Fibroblast of gingiva (primary cell): ENCODE measurements at places on chromosomes 6 and 20.
A peak's percentile ranks its signal among the peaks of the same experiment; 100 is the strongest.

- no peak for DNase-seq
Measured at GRCh38 chr20:19506021-19506420, 252.0 kb upstream of the RIN2 start.

DNA sequence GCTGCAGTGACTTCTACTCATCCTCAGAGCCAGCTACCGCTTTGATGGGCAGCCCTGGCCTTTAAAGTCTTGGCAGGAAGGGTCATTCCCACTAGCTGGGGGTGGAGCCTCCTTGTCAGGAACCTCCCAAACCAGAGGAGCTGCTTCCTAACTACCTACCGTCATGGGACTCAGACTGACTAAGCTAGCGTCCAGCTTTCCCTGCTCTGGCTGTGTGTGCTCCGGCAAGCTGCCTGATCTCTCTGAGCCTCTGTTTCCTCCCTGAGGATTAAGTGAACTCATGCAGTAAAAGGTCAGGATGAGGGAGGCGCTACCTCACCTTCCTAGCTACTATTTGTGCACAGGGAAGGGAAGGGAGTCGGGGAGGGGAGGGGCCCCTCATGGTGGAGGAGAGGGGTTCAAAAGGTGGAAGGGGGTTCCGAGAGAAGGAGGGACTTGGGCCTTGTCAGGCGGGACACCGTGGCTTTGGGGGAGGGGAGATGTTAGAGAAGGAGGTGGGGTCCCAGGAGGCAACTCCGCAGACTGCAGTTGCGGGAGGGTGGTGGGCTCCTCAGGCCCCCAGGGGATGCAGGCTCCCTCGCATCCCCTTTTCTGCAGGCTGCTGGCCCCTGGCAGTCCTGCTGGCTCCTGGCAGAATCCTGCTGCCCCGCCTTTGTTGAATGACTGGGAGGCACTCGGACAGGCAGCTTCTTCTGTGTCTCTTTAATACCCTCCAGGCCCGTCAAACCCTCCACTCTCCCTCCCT, 9.8 kb downstream of the DUSP15 start:
- peak; percentile 11 for DNase-seq

DNA sequence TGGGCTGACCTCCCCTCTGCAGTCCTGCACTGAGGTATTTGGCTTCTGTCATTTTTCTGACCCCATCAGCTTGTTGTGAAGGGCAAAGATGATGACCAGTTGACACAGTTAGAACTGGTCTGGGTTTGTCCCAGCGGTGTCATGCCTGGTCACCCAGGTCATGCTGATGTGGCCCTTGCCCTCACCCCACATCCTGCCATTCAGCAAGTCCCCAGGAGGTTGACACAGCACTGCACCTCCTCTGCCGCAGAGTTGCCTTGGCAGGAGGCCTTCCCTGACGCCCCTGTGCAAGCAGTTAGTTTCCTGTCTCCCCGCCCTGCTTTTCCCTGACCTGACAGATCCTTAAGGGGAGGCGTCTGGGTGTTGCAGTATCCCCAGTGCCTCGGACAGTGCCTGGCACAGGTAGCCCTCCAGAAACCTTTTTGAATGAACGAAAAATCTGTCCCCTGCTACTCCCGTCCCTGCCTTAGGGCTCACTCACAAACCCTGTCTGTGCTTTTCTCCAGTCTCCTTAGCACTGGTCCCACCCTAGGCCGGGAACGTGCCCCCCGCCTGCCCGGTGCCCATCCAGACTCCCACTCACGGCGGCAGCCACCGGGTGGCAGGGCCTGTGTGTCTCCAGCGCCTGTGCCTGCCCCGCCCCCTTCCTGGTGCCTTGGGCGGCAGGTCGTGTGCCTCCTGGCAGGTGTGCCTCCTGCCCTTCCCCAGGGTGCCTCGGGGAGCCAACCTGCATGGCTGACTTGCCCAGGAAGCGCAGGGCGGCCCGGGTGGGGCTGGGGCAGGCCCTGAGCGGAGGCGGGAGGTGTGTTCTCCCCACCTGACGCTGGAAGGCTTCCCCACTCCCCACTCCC, 146.3 kb upstream of the RNF24 start:
- DNase-seq: no peak

GRCh38 chr6:122129313-122130025, 270.0 kb upstream of the HSF2 start:
- no peak for DNase-seq

- DNase-seq: no peak
Measured at GRCh38 chr6:170229851-170230519, 60.9 kb downstream of the DLL1 start.

DNA sequence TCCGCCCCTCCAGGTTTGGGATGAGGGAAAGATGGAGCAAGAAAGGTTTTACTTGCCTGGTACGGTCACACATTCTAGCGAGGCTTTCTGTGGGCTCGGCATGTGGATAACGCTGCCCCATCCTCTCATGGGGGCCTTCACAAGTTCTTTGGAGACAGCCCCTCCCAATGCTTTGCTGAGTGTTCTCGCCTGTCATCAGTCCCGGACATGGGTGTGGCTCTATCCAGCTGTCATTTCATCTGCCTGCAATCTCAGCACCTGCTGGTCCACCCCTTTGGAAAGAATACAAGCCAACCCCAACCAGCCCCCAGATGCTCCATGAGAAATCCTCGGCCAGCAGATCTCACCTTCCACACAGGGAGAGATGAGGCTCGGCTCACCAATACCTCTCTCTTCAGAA, 30.3 kb upstream of the MDGA1 start:
- no peak for DNase-seq

DNA sequence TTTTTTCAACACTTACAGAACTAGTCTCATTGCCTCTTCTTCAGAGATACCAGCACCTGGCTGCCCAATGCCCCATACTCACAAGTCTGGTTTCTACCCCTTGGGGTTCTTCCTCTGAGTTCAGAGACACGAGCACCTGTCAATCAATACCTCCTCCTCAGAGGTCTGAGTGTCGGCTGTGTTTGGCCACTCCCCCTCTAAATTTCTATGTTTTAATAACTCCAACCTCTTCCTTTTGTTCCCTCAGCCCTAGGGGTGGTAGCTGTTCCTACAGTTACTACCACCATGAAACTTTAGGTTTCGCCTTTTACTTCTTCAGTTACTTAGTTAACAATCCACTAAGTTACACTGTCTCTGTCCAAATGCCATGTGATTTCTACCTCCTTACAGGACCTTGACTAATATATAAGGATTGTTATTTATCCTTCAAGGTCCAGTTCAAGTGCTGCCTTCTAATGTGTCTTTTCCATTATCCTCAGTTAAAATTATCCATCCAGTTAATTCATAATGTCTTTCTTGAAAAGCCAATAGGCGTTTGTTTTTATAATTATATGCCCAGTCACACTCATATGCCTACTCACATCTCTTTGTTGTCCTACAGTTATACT, 14.6 kb upstream of the PHF20 start:
- DNase-seq: no peak

GRCh38 chr20:38883081-38883980, 42.9 kb upstream of the FAM83D start:
- DNase-seq: no peak

GRCh38 chr20:43752051-43752360, 25.2 kb upstream of the GTSF1L start:
- no peak for DNase-seq

GRCh38 chr6:159378411-159379328, 209.5 kb downstream of the FNDC1 start:
- DNase-seq: no peak
